Stimulated activated CD8-positive, alpha-beta memory T cell treated with anti-CD3 and anti-CD28 coated beads, Interleukin-12 subunit alpha, Interleukin-12 subunit beta, amount 100 ng/mL, for 4 hours (primary cell): ENCODE measurements at places on chromosomes 1 and 21.

GRCh38 chr1:183651612-183652011 is 1.5 kb downstream of the APOBEC4 start:
- DNase-seq: no peak

- DNase-seq: no peak
Measured at GRCh38 chr1:4425892-4426291, 228.5 kb upstream of the AJAP1 start.

GRCh38 chr1:172753964-172754363 is 95.1 kb downstream of the FASLG start:
- DNase-seq: no peak

- no peak for DNase-seq
Measured at GRCh38 chr21:27129215-27129614, 162.3 kb upstream of the ADAMTS5 start.

- DNase-seq: no peak
Measured at GRCh38 chr21:19781881-19782652, 1216.1 kb upstream of the NCAM2 start.

GRCh38 chr1:94271373-94271772 is 34.0 kb upstream of the ARHGAP29 start:
- no peak for DNase-seq

DNA sequence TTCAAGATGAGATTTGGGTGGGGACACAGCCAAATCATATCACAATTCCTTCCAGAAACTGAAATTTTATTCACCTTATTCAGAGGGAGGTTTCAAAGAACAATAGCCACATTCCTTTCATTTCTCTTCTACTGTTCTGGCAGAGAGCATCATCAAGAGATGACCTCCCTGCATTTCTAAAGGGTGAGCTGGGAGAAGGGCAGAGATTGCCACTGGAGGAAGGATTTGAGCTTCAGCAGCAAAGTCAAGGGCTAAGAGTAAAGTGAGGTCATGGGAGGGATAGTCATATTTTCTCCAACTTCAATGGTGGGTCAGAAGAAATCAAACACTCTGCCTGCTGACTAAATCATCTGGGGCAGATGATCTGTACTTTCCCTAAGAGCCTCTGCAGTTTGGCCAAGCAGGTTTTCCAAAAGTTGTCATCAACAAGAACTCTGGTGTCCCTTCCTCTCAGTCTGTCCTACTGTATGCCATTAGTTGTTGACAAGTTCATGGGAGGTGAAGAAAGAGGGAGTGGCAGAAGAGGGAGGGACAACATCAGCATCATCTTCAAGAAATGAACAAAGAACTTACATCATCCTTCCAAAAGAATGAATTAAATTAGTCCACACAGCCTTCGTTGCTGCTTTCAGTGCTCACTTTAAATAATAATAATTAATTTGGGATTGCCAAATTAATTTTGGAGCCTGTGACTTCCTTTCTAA is 298.3 kb downstream of the ASTN1 start:
- no peak for DNase-seq

- no peak for DNase-seq
Measured at GRCh38 chr1:221289103-221289502, 409.9 kb downstream of the HLX start.

DNA sequence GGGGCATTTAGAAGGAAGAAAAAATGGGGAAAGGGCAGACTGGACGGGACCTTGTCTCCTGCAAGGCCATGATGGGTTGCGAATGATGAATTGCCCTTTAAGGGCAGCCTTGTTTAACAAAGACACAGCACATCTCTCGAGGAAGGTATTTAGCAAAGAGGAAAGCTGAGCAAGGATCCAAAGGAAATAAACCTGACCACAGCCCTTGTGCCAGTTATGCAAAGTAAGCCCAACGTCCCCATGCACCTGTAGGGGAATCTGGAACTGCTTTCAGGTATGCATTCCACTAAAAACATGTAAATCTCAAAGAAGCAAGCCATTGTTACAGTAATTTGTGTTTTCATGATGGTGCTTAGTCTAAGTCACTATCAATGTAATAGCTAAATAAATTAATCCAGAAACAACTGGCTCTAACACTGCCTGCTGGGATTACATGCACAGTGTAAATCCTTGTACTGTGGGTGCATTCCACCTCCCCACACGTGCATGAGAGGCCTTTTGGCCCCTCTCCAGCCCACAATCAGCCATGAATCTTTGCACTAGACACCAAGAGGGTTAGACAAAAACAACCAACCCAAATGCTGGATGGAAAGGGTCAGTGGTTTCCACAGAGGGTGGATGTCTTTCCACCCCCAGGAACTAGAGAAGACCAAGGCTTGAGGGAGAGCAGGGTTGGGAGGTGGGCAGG is 228.8 kb upstream of the KAZN start:
- DNase-seq: no peak

DNA sequence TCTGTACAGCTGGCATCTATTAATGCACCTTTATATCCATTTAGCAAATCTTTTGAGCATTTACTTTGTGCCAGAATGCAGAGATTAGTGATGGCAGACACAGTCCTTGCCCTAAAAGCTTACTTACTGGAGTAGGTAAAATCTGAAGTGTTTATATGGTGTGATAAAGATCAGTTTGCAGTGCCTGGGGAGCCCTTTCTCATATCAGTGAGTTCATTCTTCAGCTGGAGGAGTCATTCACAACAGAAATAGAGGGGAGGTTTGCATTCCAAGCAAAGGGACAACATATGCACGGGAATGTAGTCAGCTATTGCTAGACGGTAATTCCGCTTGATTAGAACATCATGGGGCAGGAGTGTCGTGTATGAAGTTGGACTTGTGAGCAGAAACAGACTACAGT is 8.4 kb downstream of the SLC35F3 start:
- no peak for DNase-seq

- DNase-seq: no peak
Measured at GRCh38 chr1:175197531-175197930, 5.0 kb upstream of the KIAA0040 start.

GRCh38 chr1:219161371-219161770 is 12.3 kb upstream of the LYPLAL1 start:
- no peak for DNase-seq

DNA sequence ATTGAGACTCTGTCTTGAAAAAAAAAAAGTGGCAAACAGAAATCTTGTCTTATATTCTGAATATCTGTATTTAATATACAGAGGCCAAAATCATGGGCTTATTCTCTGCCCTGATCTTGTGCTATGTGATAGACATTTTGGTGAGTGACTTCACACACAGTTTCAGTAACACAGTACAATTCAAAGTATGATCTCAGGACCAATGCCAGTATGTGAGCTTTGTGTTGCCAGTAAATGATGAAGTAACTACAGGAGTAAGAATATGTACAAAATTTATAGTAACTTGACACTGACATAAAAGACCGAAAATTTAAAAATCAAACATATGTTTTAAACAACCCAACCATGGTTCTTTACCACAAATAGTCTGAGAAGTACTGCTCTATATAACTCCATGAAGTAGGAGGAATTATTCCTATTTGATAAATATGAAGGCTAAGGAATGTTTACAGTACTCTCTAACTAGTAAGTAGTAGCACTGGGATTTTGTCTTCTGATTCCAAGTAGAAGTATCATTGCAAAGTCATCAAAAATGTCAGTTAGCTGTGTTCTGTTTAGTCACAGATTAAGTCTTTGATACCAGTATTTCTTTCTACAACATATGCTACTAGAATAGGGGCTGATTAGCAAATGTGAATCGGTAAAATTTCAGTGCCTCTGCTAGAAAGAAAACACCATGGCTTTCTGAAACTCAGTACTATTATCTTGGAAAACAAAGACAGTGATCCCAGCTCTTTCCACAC is 25.3 kb downstream of the DPH5 start:
- DNase-seq: no peak

DNA sequence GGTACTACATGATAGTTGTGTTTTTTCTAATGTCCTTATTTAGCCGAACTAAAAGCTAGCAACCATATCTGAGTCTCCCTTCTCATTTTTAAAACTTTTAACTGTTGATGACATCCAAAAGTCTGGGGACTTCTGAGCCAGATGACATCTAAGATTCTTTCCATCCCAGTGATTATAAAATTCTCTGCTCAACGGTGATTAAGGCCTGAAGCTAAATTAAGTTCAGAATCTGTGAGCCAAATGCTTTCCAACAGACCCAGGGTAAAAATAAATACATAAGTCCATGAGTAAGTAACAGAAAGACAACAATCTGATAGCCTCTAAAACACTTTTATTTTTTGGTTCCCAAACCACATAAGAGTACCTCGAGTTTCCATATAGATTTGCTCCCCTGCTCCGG is 13.1 kb upstream of the PTP4A2 start:
- no peak for DNase-seq

GRCh38 chr1:69252696-69253095 is 315.0 kb upstream of the LRRC7 start:
- no peak for DNase-seq

- DNase-seq: no peak
Measured at GRCh38 chr1:68051475-68051874, 1.0 kb upstream of the DIRAS3 start.

GRCh38 chr1:241136389-241136788 is 220.6 kb downstream of the RGS7 start:
- DNase-seq: no peak

- DNase-seq: no peak
Measured at GRCh38 chr1:67817319-67817718, 15.9 kb downstream of the GNG12 start.

- DNase-seq: no peak
Measured at GRCh38 chr1:46550751-46551231, 656 bp downstream of the KNCN start.

GRCh38 chr1:52695627-52696026 is 2.5 kb downstream of the COA7 start:
- DNase-seq: no peak

DNA sequence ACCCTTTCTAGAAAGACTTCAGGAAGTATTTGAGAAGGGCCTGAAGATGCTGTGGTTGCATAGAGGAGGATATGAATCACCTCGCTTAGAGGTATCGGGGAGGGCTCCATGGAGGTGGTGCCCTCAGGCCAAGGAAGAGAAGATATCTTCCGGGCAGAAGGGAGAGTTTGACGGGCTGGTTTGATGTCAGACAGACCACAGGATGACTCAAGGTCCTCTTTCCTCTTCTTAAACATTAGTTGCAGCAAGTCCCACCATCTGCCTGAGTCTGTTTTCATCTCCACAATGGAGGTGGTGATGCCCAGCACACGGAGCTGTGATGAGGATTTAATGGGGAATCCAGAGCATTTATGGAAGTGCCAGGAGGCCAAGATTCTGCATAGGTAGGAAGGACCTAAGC is 25.1 kb upstream of the RUNX3 start:
- DNase-seq: peak; percentile 48

DNA sequence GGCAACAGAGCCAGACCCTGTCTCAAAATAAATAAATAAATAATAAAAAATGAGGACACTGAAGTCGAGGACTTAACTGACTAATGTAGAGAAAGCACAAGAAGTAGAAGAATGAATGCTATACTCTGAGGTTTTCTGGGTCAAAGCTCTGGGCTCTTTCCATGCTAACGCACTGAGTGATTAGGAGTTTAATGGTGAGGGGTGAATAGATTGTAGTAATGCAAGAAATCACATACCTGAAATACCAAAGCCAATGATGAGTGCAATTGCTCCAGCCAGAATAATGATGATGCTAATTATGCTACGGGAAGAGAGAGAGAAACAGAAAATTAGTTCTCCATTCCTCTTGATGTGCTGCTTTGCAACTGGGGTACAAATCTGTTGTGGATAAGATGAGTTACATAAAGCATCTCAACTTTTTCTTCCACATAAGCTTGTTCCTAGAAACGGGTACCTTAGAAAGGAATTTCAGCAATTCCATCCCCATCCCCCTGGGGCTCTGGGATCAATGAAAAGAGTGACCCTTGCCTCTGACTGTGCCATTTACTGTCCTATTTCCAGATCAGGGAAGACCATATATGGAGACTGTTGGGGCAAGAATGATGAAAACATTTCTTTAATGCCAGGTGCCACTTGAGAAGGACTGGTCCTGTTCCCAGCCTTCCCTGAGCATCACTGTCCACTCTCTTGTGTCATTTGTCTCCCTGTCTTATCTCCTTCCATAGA is 40.7 kb downstream of the VTCN1 start:
- no peak for DNase-seq

- DNase-seq: no peak
Measured at GRCh38 chr1:157091668-157092273, 7.8 kb downstream of the ETV3L start.

- DNase-seq: no peak
Measured at GRCh38 chr1:204154568-204155255, 2.9 kb upstream of the ETNK2 start.

DNA sequence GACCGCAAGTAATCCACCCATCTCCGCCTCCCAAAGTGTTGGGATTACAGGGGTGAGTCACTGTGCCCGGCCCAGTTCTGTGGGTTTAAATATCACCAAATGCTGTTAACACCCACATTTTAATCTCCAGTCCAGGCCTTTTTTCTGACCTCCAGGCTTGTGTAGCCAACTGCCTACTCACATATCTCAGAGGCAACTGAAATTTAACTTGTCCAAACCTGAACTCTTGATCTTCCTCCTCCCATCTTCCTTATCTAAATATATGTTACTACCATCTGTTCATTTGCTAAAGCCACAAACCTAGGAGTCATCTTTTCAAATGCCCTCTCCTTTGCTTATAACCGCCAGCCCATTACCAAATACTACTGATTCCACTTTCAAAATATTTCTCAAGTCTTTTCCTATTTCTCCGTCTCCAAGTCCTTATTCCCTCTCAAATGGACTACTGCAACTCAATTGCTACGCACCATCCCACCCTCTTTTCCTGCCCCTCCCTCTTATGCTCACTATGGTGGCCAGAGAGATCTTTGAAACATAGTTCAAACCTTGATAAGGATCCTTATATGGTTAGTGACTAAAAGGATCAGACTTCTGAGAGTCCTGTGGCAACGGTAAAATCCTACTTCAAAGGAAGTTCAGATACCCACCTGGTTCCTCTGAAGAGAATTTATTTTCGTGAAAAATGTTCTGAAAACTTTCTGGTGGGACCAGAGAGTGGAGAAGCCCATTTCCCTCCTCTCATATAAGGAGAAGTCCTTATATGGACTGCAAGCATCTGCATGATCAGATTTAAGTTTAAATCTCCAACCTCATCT is 78.5 kb upstream of the CDC42BPA start:
- DNase-seq: no peak

- DNase-seq: no peak
Measured at GRCh38 chr1:58804853-58805565, 21.2 kb upstream of the JUN start.
